DMS79 (cell line): ENCODE measurements at places on chromosomes 16 and 17.

GRCh38 chr17:30997842-30998241, 27.0 kb downstream of the RNF135 start:
- DNase-seq, result no peak

DNA sequence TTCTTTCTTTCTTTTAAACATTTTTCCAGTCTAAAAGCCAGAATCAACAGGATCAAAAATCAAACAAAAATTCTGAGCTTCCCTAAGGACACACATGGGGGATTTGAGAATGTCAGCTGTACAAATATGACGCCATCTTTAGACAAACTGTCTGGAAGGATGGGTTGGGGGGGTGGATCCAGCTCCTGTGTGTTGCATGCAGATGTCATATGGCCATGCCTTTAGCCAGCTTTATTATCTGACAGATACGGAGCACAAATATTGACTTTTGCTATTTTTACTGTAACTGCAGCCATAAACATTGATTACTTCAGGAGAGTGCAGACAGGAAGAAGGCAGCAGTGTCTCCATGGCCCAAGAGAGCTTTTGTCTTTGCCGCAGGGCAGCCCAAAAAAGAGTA, 279.4 kb upstream of the ELAC2 start:
- no peak for DNase-seq

GRCh38 chr17:68909066-68909465, 46.1 kb downstream of the ABCA8 start:
- DNase-seq, result no peak

- no peak for DNase-seq
Observed at GRCh38 chr17:20172376-20172775, 163.2 kb downstream of the SPECC1 start.

DNA sequence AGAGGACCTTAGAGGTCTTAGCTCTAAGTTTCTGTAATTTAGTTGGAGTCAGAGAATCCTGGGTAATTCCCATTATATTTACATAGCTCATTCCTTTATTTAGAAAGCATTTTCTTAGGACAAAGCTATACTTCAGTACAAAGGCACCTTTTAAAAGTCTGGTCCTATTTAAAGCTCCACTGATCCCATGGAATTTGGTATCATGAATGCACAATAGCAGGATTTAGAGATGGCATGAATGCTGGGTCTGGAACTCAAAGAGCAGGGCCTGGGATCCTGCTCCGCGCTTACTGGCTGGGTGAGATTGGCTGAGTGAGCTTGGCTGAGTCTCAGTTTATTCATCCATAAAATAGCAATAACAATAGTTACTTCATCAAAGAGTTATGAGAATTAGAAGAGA, 4.8 kb downstream of the KRT23 start:
- DNase-seq, result no peak

GRCh38 chr17:18921485-18921884, 30.5 kb upstream of the SLC5A10 start:
- no peak for DNase-seq

DNA sequence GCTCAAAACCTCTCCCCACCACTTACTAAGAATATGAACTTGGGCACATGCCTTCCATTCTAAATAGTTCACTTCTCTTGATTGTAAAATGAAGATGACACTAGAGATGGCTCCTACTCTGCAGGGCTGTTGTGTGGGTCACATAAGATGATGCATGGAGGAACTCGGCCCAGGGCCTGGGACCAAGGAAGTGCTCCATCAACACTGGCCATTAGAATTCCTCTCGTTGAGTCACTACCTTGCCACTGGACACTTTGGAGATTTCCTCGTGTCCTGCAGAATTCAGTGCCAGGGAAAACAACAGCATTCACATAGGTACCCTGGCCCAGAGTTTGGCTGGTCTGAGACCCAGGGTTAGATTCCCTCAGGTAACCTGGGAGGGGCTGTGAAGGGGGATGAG, 18.6 kb downstream of the HNF1B start:
- no peak for DNase-seq

DNA sequence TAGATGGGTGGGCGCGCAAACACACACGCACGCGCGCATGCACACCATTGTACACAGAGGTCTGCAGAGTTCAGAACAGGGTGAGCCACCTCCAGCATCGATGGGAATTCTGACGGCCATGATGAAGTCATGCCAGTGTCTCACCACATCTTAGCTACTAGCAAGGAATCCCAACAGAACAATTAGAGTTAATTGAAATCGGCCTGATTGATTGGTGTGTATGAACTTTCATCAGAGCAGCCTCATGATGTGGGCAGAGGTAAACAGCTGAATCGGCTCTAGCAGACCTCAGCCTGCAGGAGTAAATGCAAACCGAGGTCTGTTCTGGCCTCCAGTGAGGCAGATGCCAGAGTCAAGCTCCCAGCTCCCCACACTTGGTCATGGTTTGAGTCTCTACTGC, 200.6 kb downstream of the CBLN1 start:
- DNase-seq, result no peak

DNA sequence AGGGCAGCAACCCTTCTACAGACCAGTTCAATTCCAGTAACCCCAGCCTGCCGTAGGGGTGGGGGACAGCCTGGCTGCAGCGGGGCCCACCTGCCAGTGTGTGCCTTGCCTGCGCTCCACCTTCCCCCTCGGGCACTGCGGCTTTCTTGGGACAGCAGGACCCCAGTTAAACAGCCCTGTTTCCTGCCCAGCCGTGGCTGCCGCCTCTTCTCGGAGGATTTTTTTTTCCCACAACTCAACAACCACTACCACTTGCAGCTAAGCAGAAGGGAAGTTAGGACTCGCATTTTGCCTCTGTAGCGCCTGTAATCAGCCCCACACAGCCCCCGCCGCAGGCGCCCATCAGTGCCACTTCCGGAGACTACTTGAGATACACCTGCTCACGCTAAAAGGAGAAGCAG, 76.1 kb downstream of the RAI1 start:
- peak; percentile 31 for DNase-seq

DNA sequence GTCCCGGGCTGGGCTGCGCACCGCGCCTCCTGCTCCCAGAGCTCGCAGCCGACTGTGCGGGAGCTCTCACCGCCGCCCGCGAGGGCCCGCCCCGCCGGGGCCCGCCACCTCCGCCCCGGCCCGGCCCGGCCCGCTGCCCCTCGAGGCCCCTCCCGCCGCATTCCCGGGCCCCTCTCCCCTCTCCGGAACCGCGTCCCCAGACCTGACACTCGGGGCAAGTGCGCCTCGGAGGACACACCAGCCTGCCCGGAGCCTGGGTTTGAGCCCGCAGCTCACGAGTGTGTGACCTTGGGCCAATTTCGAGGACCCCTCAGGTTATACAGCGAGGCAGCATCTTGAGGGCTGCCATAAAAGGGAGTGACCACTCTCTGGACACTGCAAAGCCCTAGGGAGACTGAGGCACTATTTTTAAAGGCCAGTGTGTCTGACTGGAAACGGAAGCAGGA, 2.0 kb upstream of the GRIN2C start:
- DNase-seq, result no peak

DNA sequence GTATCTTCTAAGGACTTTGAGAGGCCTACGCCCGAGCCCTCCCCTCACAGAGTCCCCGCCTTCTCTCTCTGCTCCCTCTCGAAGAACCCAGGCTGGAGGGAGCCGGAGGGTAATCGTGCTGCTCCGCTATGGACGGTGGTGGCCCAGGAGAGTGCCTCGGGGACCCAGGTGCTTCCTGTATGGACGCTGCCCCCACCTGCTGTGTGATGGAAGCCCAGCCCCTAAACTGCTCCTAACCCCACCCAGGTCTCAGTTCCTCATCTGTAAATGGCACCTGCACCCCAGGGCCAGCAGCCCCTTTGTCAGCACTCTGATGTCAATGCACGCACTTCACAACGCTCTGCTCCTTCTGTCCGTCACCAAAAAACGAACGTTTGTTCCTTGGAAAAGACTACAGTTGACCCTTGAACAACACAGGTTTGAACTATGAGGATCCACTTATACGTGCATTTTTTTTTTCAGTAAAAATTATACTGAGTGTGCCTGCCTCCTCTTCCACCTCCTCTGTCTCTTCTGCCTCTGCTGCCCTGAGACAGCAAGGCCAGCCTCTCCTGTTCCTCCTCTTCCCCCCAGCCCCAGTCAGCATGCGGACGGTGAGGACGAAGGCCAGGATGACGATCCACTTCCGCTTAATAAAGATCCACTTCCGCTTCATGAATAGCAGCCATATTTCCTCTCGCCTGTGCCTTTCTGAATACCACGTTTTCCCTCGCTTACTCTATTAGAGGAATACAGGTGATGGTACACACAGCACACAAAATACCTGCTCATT, 118.3 kb downstream of the BANP start:
- no peak for DNase-seq

- DNase-seq, result no peak
Observed at GRCh38 chr17:7732981-7733539, 15.5 kb downstream of the DNAH2 start.

DNA sequence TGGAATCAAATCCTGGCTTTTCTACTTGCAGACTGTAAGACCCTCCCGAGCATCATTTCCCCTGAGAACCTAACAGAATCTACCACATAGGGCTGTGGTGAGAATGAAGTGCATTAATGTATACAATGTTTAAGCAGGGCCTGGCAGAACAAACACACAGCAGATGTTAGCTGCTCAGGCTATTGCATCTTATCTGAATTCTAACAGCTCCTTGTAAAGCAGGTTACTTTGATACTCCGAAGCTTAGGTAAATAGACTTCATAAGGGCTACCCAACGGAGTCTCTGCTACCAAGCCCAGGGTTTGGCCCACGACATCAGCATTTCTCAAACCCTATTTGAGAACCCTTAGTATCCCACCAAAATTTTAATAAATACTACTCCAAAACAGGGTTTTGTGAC, 24.4 kb upstream of the NOS2 start:
- no peak for DNase-seq

DNA sequence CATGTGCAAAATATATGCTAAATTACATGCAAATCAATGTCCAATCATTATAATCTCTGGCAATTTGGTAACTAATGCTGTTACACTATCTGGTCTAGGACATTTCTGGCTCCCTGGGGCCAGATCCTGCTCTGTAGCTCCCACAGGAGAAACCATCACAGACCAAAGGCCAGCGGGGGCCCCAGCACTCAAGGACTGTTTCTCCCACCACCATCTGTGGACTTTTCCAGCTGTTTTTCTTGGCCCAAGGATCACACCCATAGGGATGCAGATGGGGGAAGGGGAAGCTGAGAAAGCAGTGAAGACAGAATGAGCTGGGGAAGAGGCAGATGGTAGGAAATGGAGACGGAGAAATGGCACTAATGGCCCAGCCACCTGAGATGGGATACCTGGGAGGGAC, at the start of gene HIGD1B:
Gene HIGD1B (plus strand): TSS at position 298 of the 400 bp plus-strand sequence. CDS start 270 bp downstream, outside the sequence.
- DNase-seq, result no peak

- DNase-seq, result no peak
Observed at GRCh38 chr17:42002792-42003301, 14.4 kb downstream of the DNAJC7 start.

GRCh38 chr16:11603331-11603750, 16.6 kb upstream of the LITAF start:
- no peak for DNase-seq

DNA sequence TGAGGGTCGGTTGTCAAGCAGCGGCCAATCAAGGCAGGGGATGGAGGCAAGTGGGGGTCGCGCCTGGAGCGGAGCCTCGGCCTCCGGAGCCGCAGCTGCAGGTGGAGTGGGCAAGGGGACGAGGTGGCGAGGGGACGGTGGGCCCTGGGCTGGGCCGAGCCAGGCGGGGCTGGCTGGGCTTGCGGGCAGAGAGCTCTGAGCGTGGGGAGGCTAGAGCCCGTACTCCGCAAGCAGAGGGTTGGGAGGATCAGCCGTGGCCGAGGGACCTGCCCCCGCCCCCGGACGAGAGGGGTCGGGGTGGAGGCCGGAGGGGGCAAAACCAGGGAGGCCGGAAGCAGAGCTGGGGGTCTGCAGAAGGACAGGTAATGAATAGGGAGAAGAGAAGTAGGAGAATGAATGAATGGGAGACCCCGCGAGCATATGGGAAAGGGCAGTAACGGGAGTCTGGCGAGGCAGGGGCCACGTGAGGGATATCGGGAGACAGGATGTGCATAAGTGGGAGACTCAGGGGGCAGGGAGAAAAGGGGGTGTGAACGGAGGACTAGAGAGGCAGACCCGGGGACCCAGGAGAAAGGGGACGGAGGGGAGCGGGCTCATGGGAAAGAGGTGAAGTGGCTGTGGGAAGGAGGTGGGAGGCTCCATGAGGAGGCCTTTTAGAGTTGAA, at the start of gene KATNB1:
Gene KATNB1 (plus strand): TSS at position 16 of the 664 bp plus-strand sequence. CDS start 1,474 bp downstream, outside the sequence.
- no peak for DNase-seq

DNA sequence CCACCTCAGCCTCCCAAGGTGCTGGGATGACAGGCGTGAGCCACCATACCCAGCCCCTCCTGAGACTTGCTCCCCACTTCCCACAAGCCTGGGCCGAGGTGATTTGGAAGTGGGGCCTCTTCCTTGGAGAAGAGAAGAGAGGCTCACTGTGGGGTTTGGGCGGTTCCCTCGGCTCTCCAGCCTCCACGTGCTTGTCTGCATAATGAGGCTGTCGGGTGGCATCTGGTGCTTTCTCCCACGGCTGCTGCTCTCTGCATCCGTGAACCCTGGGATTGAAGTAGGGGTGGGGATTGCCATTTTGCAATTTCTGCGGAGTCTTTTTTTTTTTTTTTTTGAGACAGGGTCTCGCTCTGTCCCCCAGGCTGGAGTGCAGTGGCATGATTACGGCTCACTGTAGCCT, 101.4 kb downstream of the RAP1GAP2 start:
- no peak for DNase-seq

DNA sequence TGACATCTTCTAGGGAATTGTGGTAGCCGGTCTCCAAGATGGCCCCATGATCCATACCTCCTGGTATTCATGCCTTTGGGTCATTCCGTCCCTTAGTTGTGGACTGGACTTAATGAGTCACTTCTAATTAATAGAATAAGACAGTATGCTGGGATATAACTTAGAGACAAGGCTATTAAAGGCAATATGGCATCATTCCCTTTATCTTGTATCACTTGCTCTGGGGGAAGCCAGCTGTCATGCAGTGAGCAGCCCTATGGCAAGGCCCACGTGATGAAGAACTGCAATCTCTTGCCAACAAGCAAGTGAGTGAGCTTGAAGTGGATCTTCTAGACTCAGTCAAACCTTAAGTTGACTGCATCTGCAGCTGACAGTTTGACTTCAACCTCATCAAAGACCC, 97.8 kb upstream of the MED13 start:
- DNase-seq, result no peak

DNA sequence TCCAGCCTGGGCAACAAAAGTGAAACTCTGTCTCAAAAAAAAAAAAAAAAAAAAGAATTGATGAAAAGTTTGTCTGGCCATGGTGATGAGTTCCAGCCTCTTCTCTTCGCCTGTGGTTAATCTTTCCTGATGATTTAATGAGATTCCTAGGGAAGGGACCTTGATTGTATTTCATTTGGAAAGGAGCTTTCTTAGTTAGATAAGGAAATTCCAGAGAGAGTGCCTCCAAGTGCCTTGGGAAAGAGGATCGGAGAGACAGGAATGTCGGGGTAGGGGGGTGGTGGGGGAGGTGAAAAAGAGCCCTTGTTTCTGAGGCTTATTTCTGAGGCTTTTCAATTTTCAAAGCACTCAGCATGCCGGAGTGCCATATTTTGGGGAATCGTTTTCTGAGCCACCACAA, 93.2 kb upstream of the SIAH1 start:
- DNase-seq, result no peak

- no peak for DNase-seq
Observed at GRCh38 chr16:75927810-75928209, 201.5 kb upstream of the CPHXL start.
